ENCODE measurements at places on chromosomes 16 and 17.

GRCh38 chr17:58605470-58605869 lies 86.4 kb downstream of the TEX14 start:
- peak; percentile 20 for DNase-seq

GRCh38 chr17:9279893-9280292 lies 258.6 kb downstream of the NTN1 start:
- no peak for DNase-seq

- peak; percentile 39 for DNase-seq
Measured at GRCh38 chr16:77330332-77331042, 104.3 kb downstream of the ADAMTS18 start.

- no peak for DNase-seq
Measured at GRCh38 chr16:49932434-49932833, 76.5 kb upstream of the ZNF423 start.

- no peak for DNase-seq
Measured at GRCh38 chr16:79836144-79836543, 235.6 kb upstream of the MAF start.

- no peak for DNase-seq
Measured at GRCh38 chr16:9334103-9334502, 242.7 kb downstream of the HAPSTR1 start.

DNA sequence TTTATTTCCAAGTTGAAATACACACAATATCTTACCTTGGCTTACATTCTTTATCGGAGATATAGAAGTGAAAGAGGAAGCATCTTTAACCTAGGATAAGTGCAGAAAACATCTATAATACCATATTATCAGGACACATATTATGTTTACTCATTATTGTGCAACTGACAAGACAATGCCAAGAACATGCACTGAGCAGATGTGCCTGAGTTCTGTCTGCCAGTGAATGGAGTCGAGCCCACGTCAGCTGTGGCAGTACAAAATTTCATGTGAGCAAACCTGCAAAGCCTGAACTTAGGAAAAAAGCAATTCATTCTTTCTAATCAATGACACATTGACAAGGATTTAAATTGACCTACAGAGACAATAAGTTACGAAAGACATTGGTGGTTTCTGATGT lies 154.4 kb downstream of the AXIN2 start:
- DNase-seq = no peak

- DNase-seq = no peak
Measured at GRCh38 chr16:75195811-75196790, 10.9 kb downstream of the CTRB2 start.

DNA sequence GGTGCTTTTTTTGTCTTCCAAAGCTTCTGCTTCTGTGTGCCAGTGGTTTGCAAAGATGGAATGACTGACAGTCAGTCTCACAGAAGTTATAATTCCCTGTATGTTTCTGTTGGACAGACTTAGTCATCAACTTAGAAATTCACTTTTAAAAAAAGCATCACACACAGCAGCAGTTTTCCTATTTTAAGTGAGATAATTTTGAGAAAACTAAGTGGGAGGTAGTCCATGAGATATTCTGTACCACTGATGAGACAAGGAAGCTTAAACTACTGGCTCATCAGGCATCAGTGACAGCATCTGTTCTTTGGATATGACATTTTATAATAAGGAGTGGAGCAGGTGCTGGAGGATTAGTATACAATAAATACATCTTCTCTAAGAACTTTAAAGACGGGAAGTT lies 20.0 kb downstream of the CNP start:
- DNase-seq = no peak

DNA sequence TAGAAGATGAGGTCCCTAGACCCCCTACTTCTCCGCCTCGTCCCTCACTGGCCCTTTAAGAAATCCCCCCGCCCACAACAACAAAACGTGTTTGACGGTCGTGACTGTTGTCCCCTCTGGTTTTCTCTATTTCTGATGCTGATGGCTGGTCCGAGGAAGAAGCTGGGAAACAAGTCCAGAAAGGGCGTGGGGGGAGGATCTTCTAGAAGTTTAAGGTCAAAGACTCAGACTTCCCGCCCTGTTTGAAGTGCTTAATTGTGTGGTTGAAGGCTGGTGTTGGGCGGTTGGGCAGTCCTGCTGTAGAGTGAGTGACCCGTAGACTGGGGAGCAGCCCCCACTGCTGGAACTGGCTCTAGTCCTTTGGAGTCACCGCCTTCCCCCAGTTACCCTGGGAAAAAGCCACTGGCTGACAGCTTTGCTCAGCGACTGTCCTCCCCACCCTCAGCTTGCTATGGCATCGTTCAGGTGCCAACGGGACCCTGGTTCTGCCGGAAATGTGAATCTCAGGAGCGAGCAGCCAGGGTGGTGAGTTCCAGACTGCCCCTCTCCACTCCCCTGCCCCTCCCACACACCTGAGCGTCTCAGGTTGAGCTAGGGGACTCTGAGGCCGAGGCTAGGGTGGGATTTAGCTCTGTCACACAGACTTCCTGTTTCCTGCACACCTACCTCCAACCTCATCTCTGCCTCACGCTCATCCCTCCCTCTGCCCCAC lies 1.6 kb downstream of the MLLT6 start:
- DNase-seq = peak; percentile 36

DNA sequence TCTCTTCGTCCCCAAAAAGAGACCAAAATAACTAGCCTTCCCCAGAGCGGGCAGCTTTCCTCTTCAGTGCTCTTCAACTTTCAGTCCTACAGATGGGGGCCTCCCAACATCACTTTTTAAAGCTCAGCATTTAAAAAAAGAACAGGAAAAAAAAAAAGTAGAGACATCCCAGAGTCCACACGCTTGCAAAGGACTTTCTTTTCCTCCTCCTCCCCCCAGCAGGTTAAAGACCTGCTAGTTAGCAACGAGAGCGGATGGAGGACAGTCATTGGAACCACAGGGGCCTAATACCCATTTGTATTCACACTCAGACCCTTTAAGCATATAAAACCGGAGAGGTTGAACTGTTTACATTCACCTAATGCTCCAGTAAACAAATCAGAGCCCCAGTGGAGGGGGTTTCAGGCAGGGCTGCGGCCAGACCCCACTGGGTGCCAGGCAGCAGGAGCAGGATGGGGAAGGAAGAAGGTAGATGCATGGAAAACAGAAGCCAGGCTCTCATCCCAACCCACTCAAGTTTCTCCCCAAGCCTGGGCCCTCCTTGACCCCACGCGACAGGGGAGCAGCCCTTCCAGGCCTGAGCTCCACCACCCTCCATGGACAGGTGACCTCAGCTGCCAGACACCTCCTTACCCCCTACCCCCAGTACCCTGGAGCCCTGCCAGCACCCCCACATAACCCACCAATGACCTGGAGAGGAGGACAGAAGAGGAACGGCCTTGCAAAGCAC lies 15.2 kb downstream of the ZFHX3 start:
- no peak for DNase-seq

DNA sequence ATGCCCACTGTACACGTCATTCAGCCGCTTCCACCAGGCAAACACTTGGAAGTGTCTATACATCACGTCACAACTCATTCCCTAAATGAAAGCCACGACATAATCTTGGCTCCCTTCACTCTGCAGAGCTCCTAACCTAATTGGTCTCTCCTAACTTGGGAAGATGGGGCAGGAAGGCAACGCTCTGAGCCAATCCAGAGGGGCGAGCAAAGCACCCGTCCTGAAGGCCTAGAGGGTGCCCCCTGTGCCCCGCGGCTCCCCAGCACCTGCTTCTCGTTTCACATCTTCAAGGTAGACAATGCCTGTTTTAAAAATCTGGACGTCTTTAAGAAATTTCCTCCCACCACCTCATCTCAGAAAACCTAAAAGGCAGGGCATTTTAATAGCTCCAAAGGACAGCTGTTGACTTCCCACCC lies 1.0 kb downstream of the CSNK2A2 start:
- peak; percentile 5 for DNase-seq

- DNase-seq = no peak
Measured at GRCh38 chr17:74776990-74777389, 845 bp upstream of the NAT9 start.

DNA sequence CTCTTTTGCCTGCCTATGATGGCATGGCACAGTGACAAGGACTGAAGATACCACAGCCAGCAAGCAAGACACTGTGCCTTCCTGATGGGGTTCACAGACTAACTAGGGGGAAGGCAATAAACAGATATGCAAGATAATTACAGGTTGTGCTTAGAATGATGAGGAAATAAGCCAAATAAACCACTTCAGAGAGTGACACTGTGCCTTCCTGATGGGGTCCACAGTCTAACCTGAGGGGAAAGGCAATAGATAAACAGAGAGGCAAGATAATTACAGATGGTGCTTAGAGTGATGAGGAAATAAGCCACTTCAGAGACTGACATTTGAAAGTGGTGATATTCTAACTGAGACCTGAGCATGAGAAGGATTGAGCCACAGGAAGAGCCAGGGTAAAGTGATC lies 84.2 kb downstream of the HS3ST2 start:
- DNase-seq = no peak

Data from activated T-cell treated with anti-CD3 and anti-CD28 coated beads, Interleukin-2, amount 50 U/mL, for 72 hours (primary cell).